ENCODE measurements at places on chromosomes 3 and 15.
A peak's percentile ranks its signal among the peaks of the same experiment; 100 is the strongest.

GRCh38 chr3:52872245-52872644, 25.1 kb downstream of the STIMATE start:
- no peak for DNase-seq

DNA sequence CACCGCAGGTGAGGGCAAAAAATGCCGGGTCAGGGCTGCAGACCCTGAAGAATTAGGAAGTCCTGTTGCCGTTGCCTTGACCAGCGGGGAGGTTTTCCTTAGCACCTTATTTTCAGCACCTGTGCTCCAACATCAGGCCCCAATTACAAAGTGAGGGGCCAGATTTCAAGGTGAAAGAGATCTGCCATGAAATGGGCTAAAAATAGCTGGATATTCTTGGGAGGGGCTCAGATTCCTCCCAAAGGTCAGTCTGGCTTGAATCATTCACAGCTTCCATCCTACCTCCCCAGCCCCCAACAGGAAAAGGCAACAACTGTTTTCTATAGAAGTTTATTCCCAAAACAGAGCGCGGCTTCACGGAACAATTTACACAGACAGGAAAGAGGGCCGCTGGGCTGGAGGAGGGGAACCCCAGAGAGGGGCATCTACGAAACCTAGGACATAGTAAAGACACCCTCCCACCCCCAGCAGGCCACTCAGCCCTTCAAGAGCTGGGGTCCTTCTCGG, 941 bp upstream of the SLC26A6 start:
- DNase-seq = no peak

GRCh38 chr3:66609660-66610561, 109.1 kb upstream of the LRIG1 start:
- no peak for DNase-seq

DNA sequence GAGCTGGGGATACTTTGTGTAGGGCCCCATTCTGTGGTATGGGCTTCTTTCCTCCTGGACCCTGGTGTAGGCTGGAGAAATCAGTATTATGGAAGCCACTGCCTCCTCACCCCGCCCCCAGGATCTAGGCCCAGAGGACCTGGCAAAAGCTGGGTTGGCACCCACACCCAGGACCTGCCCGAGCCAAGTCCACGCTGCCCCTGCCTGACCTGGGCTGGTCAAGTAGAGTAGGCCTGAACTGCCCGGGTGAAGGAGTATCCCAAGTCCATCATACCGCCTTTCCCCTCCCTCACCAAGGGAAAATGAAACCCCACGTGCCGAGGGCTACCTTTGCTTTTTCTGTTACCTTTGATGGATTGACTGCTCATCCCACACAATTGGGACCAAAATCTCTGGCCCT, 37.7 kb upstream of the TRAK1 start:
- no peak for DNase-seq

DNA sequence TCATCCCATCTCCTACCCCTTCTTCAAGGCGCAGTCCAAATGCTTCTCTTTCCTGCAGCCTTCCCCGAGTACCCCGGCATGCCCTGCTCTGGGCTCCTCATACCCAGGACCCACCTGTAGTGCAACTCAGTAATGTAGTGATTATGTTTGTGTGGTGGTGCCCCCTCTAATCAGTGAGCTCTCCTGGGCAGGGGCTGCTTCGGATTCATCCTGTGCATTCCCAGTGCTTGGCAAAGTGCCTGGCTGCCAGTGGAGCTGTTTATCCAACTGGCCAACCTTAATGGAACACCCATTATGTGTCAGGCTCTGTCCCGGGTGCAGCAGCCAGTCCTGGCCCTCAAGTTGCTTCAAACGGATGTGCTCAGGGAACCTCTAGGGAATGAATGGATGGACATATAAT, 174.4 kb upstream of the LINGO1 start:
- DNase-seq = no peak

- DNase-seq = no peak
These were observed 615.8 kb upstream of the ZNF385D start for GRCh38 chr3:22366781-22367180.

- DNase-seq = peak; percentile 18
These were observed 33.0 kb downstream of the BLM start for GRCh38 chr15:90750186-90750585.

- DNase-seq = no peak
These were observed 73.2 kb downstream of the TLE3 start for GRCh38 chr15:70024521-70024920.

GRCh38 chr15:52481915-52482314, 46.8 kb downstream of the MYO5A start:
- DNase-seq = no peak

GRCh38 chr3:62622553-62623174, 249.3 kb upstream of the FEZF2 start:
- DNase-seq = no peak

GRCh38 chr3:39088889-39089288, 18.5 kb downstream of the GORASP1 start:
- DNase-seq = no peak

DNA sequence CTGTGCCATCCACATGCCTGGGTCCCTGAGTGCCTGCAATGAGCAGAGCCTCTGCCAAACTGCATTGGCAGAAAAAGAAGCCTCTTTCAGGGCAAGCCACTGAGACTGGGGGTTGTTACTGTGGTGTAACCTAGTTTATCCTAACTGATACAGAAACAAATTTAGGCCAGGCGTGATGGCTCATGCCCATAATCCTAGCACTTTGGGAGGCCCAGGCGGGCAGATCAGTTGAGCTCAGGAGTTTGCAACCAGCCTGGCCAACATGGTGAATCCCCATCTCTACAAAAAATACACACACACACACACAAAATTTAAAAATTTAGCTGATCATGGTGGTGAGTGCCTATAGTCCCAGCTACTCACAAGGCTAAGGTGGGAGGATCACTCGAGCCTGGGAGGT, 221.6 kb downstream of the TBC1D2B start:
- no peak for DNase-seq

- DNase-seq = no peak
These were observed 292.0 kb downstream of the NFKBIZ start for GRCh38 chr3:102141096-102141927.

GRCh38 chr3:22288756-22289155, 537.7 kb upstream of the ZNF385D start:
- no peak for DNase-seq

- no peak for DNase-seq
These were observed 130.0 kb upstream of the IL12A start for GRCh38 chr3:159858650-159859049.

GRCh38 chr3:155989536-155989935, 119.1 kb downstream of the GMPS start:
- no peak for DNase-seq

DNA sequence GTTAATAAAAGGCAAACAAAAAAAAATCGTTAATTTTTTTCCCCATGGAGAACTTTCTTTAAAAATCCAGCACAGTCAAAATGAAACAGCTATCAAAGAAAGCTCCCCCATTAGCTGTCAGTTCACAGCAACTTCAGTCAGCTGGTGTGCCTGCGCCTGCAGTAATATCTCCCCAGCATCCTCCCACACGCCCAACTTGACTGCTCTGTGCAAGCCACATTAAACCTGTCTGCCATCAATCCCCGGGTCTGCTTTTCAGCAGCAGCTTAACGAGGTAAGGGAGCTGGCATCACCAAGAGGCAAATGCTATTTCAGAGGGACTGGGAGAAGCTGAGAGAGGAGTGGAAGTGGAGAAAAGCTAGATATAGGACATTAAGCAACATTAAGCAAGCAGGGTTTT, 337.5 kb downstream of the GAP43 start:
- no peak for DNase-seq

GRCh38 chr3:118165413-118165812, 869.2 kb downstream of the IGSF11 start:
- no peak for DNase-seq

DNA sequence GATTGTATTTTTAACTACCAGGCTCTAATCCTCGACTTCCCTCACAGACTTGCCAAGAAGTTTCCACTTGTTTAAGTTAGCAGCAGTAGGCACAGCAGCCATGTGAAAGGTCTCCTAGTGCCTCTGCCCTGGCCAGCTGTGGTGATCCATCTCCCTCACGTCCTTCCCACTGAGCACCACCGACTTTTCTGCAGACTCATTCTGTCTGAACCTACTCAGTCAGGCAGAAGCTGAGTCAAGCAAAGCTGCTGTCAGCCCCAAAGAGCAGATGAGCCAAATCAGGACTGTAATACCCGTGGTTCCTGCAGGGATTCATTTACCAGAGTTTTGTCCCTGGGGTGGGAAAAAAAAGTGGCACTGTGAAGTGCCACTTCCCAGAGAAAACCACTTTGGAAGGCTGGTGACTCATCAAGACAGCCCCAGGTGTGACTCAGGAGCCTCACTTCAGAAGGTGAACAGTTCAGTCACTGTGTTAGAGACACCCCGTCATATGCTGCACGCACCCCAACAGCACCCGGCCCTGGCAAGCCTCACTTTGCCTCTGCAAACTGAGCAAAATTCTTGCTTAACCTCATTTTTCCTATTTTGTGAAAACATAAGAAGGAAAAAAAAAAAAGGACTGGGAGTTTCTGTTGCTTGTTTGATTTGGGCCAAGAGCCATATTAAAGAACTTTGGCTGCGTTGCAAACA, 76.0 kb downstream of the WWTR1 start:
- DNase-seq = no peak

DNA sequence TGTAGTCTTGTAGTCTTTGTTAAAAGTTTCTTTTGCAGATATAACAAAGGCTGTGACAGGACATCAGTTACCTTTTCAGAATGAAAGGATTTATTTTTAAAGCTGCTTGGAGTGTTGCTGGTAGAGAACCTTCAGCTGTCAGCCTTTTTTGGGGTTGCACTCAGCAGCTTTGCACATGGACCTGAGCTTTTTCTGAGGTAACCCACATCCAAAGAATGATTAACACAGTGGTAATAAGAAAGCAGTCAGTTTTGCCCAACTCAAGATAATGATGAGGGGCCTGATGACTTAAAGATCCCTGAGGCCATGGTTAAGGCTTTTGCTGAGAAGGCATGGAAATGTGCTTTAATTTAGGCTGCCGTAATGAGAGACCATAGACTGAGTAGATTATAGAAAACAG, 1042.7 kb downstream of the PLOD2 start:
- no peak for DNase-seq

DNA sequence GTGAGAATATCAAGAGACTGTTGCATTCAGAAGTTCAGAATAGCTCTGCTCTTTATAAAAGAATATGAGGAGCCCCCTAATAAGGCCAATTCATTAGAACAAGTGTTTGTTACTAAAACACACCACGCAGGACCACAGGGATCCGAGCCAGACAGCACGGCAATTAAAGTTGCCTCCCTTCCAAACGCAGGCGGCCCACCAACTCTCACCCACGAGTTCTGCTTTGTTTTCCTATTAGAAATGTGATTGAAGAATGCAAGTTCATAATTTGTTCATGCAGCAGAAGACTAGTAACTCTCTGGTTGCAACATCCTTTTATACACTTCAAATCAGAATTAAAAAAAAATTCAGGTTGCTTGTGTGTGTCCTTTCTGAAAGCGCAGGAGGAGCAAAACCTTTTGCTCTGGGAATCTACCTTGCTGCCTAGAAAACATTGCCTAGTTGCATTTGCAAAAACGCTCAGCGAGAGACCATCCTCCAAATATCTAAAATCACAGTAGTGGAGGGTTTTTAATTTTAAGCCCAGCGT, 1044.1 kb upstream of the NR2F2 start:
- no peak for DNase-seq

GRCh38 chr3:2783261-2783660, 326.9 kb downstream of the IL5RA start:
- DNase-seq = no peak

DNA sequence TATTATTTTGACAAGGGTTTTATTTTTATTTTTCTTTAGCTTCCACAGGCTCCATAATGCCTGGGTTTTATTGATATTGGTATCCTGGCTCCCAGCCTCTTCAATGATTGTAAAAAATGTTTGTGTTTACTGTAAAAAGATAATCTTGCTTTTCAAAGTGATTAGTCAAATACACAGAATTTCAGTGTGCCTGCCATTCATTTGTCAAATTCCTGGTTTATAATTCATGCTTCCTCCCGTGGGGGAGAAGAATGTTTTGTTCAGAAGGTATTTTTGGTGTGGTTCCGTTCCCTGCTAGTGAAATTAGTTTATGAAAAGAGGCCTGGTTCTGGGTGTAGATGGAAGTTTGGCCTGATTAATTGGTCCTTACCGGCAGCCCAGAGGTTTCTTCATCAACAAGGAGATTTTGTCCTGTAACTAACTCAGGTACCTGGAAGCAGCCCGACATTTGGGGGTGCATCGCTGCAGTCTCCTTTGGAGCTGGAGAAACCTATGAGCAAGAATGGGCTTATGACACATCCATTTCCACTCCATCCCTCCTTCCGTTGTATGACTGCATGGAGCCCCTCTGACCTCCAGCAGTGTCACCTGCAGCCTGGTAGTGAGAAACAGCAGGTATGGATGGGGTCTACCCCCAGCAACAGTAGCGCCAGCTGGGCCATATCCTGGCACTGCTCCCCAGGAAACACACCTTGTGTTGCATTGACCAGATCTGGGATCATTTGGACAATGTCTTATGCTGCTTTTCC, 101.5 kb downstream of the PGPEP1L start:
- no peak for DNase-seq

DNA sequence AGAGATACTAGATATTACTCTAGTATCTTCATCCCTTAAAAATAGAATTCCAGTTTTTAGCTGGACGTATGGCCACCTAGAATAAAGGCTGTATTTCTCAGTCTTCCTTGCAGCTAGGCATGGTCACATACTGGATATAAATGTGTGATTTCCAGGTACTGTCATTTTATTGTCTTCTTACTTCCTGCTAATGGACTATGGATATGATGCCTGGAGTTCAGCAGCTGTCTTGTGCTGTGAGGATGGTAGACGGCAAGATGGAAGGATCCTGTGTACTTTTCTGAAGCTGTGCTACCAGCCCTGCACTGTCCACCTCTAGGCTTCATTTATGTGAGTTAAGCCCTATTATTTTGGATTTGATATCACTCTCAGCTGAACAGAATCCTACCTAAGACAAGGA, 83.4 kb downstream of the EBLN2 start:
- no peak for DNase-seq

DNA sequence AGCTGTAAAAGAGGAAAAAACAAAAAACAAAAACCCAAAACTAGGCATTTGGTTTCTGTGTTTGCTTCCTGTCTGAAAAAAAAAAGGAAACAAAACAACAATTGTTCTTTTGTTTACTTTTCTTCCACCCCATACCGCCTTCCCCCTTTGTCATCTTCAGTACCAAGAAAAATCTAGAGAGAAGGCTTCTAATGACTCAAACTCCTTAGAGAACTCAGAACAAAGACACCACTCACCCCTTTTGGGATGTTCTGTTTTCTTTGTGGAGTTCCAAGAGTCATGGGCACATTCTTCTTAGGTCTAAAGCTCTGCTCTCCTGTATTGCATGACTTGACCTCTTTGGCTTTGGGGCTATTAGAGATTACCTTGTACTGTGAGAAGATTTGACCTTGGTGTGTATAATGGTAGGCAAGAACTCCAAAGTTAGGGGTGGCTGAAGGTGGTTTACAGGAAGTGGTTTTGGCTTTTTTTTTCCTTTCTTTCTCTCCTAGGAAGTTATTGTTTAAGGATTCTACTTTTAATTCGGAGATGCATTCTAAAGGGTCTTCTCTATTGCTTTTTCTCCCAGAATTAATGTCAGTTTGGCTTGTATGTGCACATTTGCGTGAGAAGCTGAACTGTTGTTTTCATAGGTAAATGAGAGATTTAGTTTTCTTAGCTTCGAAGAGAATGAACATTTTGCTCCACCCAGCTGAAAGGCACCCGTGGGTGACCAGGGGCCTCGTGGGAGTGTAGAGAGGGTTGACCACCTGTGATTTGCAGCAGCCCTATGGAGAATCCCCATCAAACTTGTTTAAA, 39.5 kb upstream of the ZBTB20 start:
- DNase-seq = no peak

GRCh38 chr3:46615050-46615775, 2.9 kb downstream of the FAM240A start:
- no peak for DNase-seq
